Left kidney (tissue), 8 donors: ENCODE measurements at places on chromosomes 3 and 15. TPM values are rescaled to one million over a fixed set of nuclear protein-coding genes. Genes with fewer than 3 reads are reported as not detected.

CD80 gene
- polyA plus RNA-seq = 0.20 TPM

DNA sequence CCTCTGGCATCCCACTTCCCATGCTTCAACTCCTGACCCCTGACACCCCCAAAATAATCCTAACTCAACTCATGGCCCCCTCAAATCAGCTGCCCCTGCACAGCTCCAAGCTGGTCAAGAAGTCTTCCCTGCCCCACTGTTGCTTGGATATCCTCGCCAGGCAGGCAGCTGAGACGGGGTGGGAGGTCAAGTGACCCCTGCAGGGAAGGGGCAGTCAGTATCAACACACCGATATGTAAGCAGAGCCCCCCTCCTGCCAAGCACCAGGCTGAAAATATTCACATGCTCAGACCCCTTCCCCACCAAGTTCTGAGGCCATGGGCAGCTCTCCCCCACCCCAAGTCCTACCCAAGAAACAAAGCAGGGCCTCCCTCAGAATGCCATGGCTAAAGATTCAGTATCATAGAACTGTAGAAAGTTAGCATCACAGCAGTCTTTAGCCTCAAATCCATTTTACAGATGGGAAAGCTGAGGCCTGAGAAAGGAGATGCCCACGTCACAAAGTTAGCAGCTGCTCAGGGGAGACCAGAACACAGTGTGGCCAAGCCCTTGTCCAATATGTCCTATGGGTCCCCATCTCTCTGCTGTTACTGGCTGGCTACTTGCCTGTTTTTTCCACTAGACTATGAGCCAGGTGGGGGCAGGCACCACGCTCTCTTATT lies 67.8 kb downstream of the SLC12A8 start:
- DNase-seq = no peak

ZNF620 gene
- polyA plus RNA-seq = 13.0 TPM

DNA sequence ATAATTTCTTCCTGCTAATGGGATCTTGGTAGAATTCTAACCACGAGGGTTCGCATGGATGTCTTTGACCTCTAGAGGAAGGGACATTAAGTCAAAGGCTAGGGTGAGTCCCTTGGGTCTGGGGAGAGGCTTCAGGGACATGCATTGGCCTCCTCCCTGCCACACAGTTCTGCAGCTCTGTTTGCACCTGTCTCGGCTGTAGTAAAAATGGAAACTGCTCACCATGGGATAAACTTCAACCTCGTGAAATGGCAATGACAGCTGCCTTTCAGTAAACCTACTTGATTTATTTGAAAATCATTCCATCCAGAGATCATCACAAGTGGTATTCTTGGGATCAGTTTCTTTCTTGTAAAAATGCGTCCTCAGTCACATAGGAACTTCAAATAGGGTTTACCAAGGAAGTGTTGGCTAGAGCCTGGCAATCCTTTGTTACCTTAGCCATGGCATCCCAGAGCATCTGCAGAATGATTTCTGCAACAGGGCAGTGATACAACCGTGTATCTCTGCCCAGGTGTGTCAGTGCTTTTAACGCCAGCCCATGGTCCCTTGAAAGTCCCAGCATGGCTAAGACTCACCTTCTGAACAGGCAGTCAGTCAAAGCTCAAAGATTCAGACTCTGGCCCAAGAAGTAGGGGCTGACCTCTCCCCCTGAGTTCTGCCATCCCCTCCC lies 14.0 kb upstream of the LRTM1 start:
- no peak for DNase-seq

GADL1 gene
- polyA plus RNA-seq = 5.1 TPM

SOX14 gene
- polyA plus RNA-seq = not detected

AMT gene
- 41.2 TPM for polyA plus RNA-seq

- no peak for DNase-seq
Measured at GRCh38 chr15:56254265-56254664, 10.6 kb upstream of the RFX7 start.

- DNase-seq = peak; percentile 49
Measured at GRCh38 chr3:131361464-131362421, 19.8 kb upstream of the NUDT16 start.

- no peak for DNase-seq
Measured at GRCh38 chr3:177430653-177431052, 233.4 kb upstream of the TBL1XR1 start.

DNA sequence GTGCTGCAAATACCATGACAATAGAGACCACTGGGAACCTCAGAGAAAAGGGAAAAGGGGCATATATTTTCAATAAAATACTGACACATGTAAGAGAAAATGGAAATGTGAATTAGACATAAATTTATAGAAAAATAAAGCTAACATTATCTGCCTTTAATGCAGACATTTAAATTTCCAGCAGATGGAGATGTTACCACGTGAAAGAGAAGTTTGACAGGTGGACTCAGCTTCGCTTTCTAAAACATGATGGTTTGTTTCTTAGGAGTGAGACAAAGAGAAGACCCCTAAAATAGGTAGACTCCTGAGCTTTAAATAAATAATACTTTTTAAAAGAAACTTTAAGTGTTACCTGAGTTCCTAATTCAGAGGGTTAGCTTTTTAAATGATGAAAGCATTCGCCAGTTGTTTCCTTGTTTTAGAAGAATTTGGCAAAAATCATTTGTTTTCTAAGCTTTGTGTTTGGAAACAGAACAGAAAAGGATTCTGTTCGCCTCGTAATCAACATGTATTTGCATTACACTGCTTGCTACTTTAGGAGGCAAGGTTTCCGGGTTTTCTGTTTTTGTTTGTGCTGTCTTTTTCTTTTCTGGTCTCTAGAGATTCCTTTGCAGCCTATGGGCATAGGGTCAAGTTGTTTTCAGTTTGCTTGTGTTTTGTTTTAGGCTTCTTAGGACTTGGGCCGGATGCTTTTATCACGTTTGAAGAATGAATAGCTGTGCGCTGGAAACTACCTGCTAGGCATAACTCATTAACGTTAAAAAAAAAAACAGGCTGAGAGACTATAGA lies 271.4 kb downstream of the THSD4 start:
- DNase-seq = peak; percentile 50

GRCh38 chr3:11698326-11699082 lies 54.8 kb upstream of the VGLL4 start:
- DNase-seq = no peak

TLE3 gene
- 35.5 TPM for polyA plus RNA-seq

GRCh38 chr3:139441656-139442055 lies 34.7 kb downstream of the RBP2 start:
- DNase-seq = no peak

TERC gene
- 0.35 TPM for polyA plus RNA-seq

RAB43 gene
- polyA plus RNA-seq = 4.0 TPM

GRCh38 chr15:41557673-41558399 lies 1.2 kb upstream of the TYRO3 start:
- peak; percentile 71 for DNase-seq

DNA sequence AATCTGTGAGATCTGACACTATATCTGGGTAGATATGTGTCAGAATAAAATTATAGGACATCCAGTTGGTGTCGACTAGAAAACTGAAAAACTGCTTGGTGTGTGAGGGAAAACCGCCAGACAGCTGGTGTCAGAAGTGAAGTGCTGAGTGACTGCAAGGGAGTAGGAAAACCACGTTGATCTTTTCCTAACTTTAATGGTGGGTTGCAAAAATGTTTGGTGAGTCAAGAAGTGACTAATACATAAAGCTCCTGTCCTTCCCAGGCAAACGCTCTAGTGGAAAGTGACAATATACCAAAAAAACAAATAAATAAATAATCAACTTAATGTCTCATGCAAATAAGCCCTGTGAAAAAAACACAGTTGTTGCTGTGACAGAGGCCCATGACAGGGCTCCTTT lies 7.3 kb upstream of the CD96 start:
- no peak for DNase-seq

DNA sequence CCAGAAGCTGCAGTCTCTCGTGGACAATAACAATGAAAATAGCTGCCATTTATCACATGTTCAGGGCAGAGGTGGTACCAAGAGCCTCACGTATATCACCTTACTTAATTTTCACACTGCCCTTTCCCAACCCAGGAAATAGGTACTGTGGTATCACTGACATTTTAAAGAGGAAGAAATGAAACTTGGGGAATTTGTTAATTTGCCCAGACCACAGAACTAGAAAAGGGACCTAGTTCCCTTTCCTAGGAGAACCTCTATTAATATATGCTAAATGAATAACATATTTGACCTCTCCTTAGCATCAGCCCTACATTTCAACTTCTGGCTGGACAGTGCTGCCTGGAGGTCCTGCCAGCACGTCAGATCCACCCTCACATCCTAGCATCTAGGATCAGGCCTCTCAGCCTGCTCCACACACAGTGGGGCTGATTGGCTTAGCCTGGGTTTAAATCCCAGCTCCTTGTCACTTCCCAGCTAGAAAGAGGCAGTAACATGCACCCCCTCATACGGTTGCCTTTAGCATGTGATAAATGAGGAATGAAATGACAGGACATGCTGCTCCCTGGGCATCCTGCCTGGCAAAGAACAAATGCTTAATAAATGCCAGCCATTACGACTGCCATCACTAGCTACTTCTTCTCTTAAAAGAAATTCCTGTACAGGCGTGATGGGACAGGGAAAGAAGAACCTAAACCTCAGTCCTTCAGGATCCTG lies 95.1 kb upstream of the TNFAIP8L3 start:
- DNase-seq = no peak

DNA sequence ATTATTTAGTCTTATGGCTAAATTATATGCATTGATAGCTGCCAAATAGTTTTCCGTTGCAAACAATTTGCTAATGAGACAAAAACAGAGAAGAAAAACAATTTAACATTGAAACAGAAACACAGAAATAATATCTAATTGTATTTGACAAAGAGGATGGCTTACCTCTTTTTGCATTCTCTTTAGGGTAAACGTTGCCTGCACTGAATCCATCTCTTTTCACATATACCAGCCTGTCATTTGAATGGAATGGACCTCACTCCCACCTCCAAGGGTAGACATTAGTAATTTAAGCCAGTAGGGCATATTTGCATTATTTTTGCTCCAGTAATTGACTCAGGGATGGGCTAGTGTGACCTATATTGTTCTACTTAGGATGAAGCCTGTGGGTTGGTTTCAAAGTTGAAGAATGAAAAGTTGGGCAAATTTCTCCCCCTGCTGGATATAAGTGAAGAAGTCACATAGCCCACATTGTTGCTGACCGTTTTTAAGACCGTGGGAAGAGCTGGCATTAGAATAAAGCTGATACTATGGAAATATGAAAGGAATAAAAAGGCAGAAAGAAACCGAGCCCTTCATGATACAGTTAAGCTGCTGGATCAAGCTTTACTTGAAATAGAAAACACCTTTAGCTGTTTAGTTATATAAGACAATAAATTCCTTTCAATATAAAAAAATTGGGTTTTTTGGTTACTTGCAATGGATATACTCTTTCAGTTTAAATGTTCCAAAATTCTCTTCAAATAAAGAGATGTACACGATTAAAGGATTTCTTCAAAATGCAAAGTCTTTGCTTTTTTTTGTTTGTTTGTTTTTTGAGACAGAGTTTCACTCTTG lies 26.9 kb downstream of the PIERCE2 start:
- DNase-seq = peak; percentile 39

DNA sequence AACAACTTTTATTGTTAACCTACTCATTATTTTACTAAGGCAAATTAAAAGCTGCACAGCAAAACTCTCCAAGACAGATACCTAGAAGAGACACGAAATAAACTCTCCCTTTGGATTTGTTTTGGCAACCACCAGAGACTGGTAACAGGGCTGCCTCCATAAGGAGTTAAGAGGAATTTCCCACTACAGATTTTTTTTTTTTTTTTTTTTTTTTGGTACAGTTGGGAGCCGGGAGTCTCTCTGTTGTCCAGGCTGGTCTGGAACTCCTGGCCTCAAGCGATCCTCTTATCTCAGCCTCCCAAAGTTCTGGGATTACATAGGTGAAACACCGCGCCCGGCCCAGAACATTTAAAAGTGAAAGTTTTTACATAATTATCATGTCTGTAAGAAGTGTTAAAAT lies 73.6 kb upstream of the VGLL4 start:
- DNase-seq = no peak

- DNase-seq = no peak
Measured at GRCh38 chr3:141651409-141651808, 86.7 kb upstream of the RNF7 start.

CFAP100 gene
- polyA plus RNA-seq = 1.7 TPM

DNA sequence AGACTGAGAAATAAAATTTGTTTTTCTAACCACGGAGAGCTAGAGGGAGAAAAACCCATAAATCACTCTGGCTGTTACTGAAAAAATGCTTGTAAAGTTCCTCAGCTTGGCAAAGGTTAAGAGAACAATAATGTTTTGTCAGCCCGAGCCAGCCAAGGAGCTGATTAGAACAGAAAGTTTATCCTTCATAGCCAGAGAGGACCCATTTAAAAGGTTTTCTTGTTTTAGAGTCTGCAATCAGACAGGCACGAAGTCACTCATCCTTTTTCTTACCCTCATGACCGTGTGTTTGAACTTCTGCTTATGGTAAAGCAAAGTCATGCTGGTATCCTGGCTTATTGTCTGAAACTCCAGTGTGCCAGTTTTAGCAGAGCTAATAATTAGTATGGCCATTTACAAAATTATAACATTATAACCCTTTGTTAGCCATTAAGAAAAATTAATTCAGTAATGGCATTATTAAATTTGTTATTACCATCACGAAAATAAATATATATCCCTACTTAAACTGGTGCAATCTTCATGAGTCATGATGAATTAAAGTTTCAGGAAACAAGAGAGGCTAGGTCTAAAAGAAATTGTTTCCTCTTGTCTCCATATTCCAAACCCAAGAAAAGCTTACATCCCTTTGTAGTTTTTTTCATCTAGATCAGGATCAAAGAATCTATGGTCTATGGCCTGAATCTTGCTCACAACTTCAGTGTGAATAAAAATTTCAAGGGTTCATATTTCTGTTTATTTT lies 13.5 kb upstream of the STXBP5L start:
- DNase-seq = peak; percentile 46

GRCh38 chr15:100234158-100235029 lies 107.4 kb downstream of the ADAMTS17 start:
- DNase-seq = no peak

- DNase-seq = no peak
Measured at GRCh38 chr3:182914341-182914740, 66.0 kb downstream of the DCUN1D1 start.

- DNase-seq = no peak
Measured at GRCh38 chr3:107412376-107412775, 35.1 kb downstream of the CCDC54 start.

DNA sequence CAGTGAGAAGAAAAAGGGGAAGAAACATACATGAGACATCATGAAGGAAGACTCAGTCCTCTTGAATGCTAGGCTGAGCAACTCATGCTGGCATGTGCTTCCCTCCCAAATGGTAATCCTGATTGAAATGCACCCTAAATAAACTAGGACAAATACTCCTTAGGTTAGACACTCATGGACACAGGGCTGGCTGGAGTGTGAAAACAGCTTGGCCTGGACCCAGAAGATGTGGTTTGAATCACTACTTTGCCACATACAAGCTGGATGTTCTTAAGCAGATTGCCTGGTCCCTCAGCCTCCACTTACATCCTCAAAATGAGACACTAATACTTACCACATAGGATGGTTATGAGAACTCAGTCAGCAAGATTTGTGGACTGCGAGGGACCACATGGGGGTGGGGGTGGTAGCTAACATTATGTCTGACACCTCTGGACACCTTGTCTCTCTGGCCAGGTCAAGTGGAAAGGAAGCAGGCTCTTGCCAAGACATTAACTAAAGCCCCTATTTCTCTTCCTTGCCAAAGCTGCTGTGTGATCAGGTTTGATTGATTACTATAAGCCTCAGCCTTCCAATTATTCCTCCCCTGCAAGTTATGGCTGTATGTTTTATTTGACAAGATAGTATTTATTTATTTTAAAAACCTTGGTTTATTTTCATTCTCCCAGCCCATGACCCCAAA lies 138.9 kb upstream of the SLC7A14 start:
- DNase-seq = no peak

ZNF502 gene
- 16.8 TPM for polyA plus RNA-seq

COMMD4 gene
- 91.0 TPM for polyA plus RNA-seq

GRCh38 chr3:46490338-46491084 lies 7.3 kb upstream of the RTP3 start:
- no peak for DNase-seq
